Mesendoderm (in vitro differentiated cells): ENCODE measurements at places on chromosomes 16 and 17.

GRCh38 chr16:15775209-15775608 lies 81.6 kb downstream of the MYH11 start:
- DNase-seq, result peak; percentile 60

DNA sequence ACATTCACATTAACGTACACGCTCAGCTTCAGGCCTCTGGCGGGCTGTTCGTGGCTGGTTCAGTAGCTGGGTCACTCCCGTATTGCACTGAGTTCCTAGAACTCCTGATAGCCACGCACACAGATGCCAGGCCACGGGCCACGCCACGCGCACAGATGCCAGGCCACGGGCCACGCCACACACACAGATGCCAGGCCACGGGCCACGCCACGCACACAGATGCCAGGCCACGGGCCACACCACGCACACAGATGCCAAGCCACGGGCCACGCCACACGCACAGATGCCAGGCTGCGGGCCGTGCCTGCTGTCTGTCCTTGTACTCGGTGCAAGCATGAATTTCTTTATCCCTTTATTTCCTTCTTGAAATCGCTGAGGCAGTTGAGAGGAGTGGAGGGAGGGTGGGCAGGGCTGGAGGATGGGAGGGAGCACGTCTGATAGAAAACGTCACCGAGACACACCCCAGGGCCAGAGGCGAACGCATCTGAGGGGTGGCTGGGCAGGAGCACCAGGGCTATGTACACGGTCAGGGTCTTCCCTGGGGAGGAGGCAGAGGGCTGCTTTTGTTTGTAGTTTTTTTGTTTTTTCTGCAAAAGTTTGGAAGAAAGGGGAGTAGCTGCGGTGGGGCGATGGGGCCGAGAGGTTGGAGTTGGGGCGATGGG lies 8.6 kb upstream of the PABPN1L start:
- no peak for DNase-seq

DNA sequence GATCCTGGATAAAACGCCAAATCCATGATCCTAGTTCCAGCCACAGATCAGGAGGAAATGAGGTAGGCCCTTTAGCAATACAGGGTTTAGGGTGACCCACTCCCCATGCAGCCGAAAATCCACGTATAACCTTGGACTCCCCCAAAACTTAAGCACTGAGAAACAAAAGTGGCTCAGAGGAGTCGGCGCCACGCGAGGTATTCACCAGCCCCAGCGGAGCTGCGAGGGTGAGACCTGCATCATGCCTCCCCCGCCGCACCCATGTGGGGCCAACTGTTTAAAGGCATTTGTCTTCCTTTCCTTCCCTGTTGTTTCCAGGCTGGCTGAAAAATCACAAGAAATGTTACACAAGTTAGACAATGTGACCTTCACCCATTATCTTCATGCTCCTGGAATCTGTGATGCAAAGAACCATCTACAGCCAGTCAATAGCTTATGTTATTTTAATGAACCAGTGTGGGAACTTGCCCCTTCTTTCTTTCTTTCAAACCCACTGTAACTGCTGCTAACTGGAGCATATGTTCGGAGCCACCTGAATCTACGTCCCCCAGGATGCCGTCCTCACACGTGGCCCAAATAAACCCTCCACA lies 98.2 kb upstream of the METRNL start:
- DNase-seq, result no peak

DNA sequence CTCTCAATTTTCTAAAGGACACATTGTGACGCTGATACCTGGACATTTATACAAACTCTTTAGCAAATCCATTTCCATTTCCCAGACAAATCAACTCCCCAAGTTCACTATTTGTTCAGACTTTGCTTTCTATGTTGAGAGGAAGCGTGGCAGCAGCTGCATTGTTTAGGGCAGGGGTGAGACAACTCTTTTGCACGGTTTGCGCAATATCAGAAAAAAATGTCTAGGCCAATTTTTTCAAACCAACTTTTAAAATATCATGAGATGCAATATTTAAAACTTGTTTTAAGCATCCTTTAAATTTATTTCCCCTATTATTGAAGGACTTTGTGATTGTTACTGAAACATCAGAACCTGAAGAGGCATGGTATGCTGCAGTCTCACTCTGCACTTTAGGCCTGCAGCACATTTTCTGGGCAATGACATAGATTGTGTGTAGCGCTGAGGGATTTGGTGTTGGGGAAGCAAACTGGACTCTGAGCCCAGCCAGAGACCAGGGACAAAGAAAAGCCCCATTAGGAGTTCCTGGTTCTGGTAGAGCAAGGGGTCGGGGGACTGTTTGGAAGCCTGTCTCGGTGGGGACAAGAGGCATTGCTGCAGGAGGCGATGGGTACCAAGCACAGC lies 6.4 kb upstream of the CCDC182 start:
- no peak for DNase-seq

DNA sequence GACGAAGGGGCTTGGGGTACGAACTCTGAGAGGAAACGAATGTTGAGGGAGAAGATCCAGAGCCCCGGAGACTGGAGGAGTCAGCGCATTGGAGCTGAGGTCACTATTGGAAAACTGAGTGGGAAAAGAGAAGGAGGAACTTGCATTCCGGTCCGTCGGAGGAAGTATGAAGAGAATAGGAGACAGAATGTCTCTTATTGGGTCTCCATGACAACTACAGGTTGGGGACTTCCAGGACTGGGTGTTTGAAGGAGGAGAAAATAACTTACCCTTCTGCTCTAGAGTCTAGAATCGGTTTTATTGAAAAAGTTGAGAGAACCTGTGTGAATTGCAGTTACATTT lies 537 bp downstream of the GOSR1 start:
- DNase-seq, result peak; percentile 51

- no peak for DNase-seq
These were observed 26.5 kb upstream of the CDR2 start for GRCh38 chr16:22400900-22401299.

- peak; percentile 84 for DNase-seq
These were observed 268.8 kb downstream of the SEC14L1 start for GRCh38 chr17:77409282-77410161.
